ENCODE measurements at places on chromosomes 12 and 14. TPM values are rescaled to one million over a fixed set of nuclear protein-coding genes. Genes with fewer than 3 reads are reported as not detected.

- H3K27me3 ChIP-seq, result peaks cover 99% of the 10 kb centered on the region
- no peaks in the 10 kb centered on the region for H3K36me3 ChIP-seq
- no peaks in the 10 kb centered on the region for H3K4me1 ChIP-seq
- DNase-seq, result peak; percentile 14
Measured at GRCh38 chr12:54082397-54082892, 28.8 kb downstream of the HOXC4 start.

The LBHD2 gene
- total RNA-seq, result not detected

The TMEM179 gene
- total RNA-seq, result 3.6 TPM

GRCh38 chr12:11714626-11715025, 65.2 kb downstream of the ETV6 start:
- no peaks in the 10 kb centered on the region for H3K27me3 ChIP-seq
- no peak overlapping the region for H3K4me3 ChIP-seq
- peaks cover 26% of the 10 kb centered on the region for H3K4me1 ChIP-seq
- H3K27ac ChIP-seq, result no peak overlapping the region
- no peaks in the 10 kb centered on the region for H3K36me3 ChIP-seq
- no peak for DNase-seq

GRCh38 chr14:74733221-74733620, 20.3 kb downstream of the FCF1 start:
- peaks cover 25% of the 10 kb centered on the region for H3K36me3 ChIP-seq
- no peak overlapping the region for H3K4me3 ChIP-seq

GRCh38 chr14:34180869-34181268, 230.0 kb upstream of the EGLN3 start:
- H3K27ac ChIP-seq, result no peak overlapping the region
- H3K27me3 ChIP-seq, result no peaks in the 10 kb centered on the region
- no peak for DNase-seq

The SDS gene
- total RNA-seq, result not detected

- DNase-seq, result peak; percentile 72
- H3K27me3 ChIP-seq, result no peaks in the 10 kb centered on the region
- peaks cover 32% of the 10 kb centered on the region for H3K4me1 ChIP-seq
- peak within 1 kb of the TSS; percentile 97 for H3K27ac ChIP-seq
Measured at GRCh38 chr12:53499266-53500141, at the start of gene MAP3K12. MAP3K12 (minus strand) TSS chr12:53499458; CDS start chr12:53487391, 12,067 bp downstream.

DNA sequence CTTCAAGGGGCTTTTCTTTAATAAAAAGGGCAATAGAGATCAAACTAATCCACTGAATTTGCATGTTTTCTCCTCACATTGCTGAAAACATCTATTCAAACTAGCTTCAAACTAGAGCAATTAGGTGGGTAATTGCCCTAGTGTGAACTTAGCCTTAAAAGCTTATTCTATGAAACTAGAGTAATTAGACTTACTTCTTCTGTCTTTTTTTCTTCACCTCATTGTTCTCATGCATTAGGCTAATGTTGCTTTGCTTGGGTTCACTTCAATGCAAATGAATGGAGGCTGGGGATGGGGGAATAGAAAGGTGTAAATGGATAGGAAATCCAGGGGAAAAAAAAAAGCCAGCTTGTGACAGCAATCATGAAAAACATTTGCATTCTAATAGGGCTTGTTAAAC, 414.8 kb upstream of the LMO3 start:
- H3K4me1 ChIP-seq, result no peaks in the 10 kb centered on the region
- H3K36me3 ChIP-seq, result no peaks in the 10 kb centered on the region
- H3K27me3 ChIP-seq, result no peaks in the 10 kb centered on the region
- H3K27ac ChIP-seq, result no peak overlapping the region
- no peak for DNase-seq

- H3K4me3 ChIP-seq, result no peak overlapping the region
- DNase-seq, result no peak
- peak overlapping the region; percentile 96 for H3K27ac ChIP-seq
- H3K4me1 ChIP-seq, result peaks cover 27% of the 10 kb centered on the region
Measured at GRCh38 chr12:120759591-120760348, 34.1 kb downstream of the ACADS start.

The CISTR gene
- total RNA-seq, result not detected

- no peak overlapping the region for H3K27ac ChIP-seq
- no peaks in the 10 kb centered on the region for H3K36me3 ChIP-seq
- H3K27me3 ChIP-seq, result no peaks in the 10 kb centered on the region
- peaks cover 13% of the 10 kb centered on the region for H3K4me1 ChIP-seq
Measured at GRCh38 chr12:126949558-126949957, 1317.4 kb upstream of the TMEM132C start.

The OTOGL gene
- total RNA-seq, result 15.0 TPM

- H3K4me1 ChIP-seq, result no peaks in the 10 kb centered on the region
- no peak for DNase-seq
- no peaks in the 10 kb centered on the region for H3K27me3 ChIP-seq
- no peak overlapping the region for H3K4me3 ChIP-seq
Measured at GRCh38 chr12:69523433-69524330, 53.5 kb downstream of the FRS2 start.

The BICDL1 gene
- total RNA-seq, result 9.7 TPM

DNA sequence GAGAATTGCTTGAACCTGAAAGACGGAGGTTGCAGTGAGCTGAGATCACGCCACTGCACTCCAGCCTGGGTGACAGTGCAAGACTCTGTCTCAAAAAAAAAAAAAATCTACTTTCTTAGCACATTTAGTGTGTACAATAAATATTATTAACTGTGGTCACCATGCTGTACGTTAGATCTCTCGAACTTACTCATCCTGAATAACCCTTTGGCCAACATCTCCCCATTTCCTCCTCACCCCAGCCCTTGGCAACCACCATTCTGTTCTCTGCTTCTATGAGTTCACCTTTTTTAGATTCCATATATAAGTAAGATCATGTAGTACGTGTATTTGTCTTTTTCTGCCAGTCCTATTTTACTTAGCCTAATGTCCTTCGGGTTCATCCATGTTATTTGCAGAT, 13.4 kb downstream of the FUT8 start:
- H3K36me3 ChIP-seq, result no peaks in the 10 kb centered on the region
- H3K4me3 ChIP-seq, result no peak overlapping the region
- no peaks in the 10 kb centered on the region for H3K4me1 ChIP-seq
- DNase-seq, result no peak

The KRT78 gene
- not detected for total RNA-seq

The COCH gene
- total RNA-seq, result 3.2 TPM

The SERPINA12 gene
- total RNA-seq, result not detected

The ANO2 gene
- total RNA-seq, result 0.63 TPM

The FZD10 gene
- 0.14 TPM for total RNA-seq

DNA sequence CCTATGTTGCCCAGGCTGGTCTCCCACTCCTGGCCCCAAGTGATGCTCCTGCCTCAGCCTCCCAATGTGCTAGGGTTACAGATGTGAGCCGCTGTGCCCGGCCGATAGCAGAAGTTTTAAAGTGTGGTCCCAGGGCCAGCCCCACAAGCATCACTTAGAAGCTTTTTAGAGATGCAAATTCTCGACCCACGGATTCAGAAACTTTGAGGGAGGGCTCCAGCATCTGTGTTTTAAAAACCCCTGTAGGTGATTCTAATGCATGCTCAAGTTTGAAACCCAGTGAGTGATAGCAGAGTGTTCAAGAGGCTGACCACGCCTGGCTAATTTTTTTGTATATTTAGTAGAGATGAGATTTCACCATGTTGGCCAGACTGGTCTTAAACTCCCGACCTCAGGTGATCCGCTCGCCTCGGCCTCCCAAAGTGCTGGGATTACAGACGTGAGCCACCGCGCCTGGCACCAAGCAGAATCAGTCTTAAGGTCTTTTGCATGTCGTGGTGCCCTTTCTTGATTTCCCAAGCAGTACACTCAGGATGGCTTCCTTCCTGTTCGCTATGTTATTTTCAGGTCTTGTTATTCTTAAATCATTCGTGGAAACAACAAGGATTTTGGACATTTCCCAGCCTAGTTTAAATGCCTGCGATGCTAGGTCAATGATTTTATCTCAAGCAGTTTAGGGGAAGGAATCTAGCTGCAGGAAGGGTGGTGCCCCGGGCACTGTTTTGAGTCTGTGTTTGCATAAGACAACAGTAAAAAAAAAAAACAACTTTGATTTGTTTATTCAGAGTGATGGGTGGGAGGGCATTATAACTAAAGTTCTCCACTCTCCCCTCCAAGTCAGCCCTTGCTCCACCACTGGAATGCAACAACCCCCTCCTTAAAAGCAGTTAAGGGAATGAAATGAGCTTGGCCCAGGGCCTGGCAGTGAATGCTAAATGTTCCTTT, 9.2 kb upstream of the RILPL2 start:
- no peak overlapping the region for H3K4me3 ChIP-seq
- no peaks in the 10 kb centered on the region for H3K4me1 ChIP-seq
- H3K36me3 ChIP-seq, result no peaks in the 10 kb centered on the region
- DNase-seq, result peak; percentile 74
- no peaks in the 10 kb centered on the region for H3K27me3 ChIP-seq

The FSCB gene
- not detected for total RNA-seq

The MYH6 gene
- 8,484 TPM for total RNA-seq

- H3K27ac ChIP-seq, result no peak overlapping the region
- no peak for DNase-seq
Measured at GRCh38 chr12:227923-228845, 14.2 kb upstream of the SLC6A12 start.

DNA sequence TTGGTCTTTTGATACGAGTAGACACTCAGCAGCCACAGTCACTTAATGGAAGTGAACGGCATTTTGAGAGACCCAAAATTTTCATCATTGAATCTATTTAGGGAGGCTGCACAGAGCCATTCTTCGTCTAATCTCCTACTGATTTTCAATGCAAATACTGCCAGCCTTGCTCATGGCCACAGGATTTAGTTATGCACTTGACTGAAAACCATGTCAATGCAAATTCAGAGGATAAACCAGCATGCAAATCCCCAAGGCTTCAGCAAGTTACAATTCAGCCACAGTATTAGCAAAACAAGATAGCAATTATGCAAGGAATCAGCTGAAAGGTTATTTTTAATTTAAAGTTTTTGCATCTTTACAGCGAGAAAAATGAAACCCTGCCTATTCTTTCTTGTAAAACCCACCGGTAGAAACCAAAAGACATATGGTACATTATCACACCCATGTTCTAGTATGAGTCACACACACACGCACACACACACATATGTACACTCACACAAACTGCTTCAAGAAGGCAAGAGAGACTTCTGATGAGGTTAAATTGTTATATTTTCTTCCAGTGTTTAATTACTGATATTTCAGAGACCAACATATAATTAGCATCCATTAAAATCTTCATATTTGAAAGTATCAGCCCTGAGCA, 985.3 kb upstream of the FLRT2 start:
- H3K36me3 ChIP-seq, result no peaks in the 10 kb centered on the region
- no peak overlapping the region for H3K27ac ChIP-seq
- DNase-seq, result no peak
- peaks cover 8% of the 10 kb centered on the region for H3K4me1 ChIP-seq

The MIP gene
- total RNA-seq, result not detected

DNA sequence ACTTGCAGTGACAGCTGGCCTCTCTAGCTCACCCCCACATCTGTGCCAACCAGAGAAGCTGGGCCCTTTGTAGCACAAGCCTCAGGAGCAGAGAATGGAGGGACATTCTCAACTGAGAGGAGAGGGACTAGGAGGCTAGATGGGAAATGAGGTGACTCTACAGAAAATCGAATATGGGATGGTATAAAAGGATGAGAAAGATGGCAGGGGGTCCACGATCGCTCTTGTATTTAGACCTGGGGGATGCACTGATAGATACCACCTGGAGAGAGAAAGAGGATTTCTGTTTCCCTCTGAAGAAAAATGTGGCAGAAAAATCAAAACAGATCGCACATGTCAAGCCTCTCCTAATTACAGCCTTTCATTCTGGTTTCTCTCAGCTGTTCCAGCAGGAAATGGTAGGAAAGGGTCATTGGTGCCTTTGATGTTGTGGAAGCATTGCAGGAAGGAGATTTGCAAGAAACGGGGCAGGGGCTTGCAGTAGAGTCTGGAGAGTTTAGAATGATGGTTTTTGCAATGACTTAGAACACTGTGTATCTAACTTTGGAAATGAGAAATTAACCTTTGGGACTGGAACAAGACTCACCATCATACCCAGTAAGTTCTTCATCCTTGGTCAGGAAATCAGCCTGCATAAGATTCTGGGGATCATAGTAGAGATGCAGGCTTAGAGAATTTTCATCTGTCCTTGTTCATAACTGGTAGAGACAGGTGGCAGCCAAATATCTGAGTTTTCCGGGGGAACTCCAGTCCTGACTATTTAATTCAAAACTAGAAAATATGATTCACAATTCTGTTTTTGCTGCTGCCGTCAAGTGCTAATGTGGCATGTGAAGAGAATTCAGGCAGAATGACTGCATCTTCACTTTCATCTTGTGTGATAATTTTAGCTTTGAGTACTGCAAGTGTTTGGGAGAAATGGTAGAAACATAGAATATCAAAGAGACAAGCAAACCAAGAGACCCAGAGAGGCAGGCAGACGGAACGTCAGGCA, 98.8 kb downstream of the DAD1 start:
- DNase-seq, result no peak

GRCh38 chr12:109461846-109462756, 15.0 kb downstream of the KCTD10 start:
- H3K4me1 ChIP-seq, result peaks cover 87% of the 10 kb centered on the region
- H3K4me3 ChIP-seq, result no peak overlapping the region
- H3K36me3 ChIP-seq, result peaks cover 14% of the 10 kb centered on the region
- H3K27me3 ChIP-seq, result no peaks in the 10 kb centered on the region
- DNase-seq, result peak; percentile 99

- no peaks in the 10 kb centered on the region for H3K4me1 ChIP-seq
- no peaks in the 10 kb centered on the region for H3K27me3 ChIP-seq
- no peak for DNase-seq
- H3K36me3 ChIP-seq, result no peaks in the 10 kb centered on the region
- H3K27ac ChIP-seq, result no peak overlapping the region
Measured at GRCh38 chr14:86823581-86823980, 1169.4 kb downstream of the GALC start.

GRCh38 chr14:61388173-61388975, 67.0 kb downstream of the PRKCH start:
- DNase-seq, result no peak
- H3K27me3 ChIP-seq, result no peaks in the 10 kb centered on the region
- H3K27ac ChIP-seq, result peak overlapping the region; percentile 80
- H3K4me1 ChIP-seq, result peaks cover 44% of the 10 kb centered on the region
- no peak overlapping the region for H3K4me3 ChIP-seq
- no peaks in the 10 kb centered on the region for H3K36me3 ChIP-seq

- H3K4me1 ChIP-seq, result peaks cover 20% of the 10 kb centered on the region
- DNase-seq, result no peak
- no peaks in the 10 kb centered on the region for H3K36me3 ChIP-seq
- H3K4me3 ChIP-seq, result no peak overlapping the region
Measured at GRCh38 chr12:109758426-109759420, 45.1 kb downstream of the FAM222A start.

The PZP gene
- not detected for total RNA-seq

The CRIP2 gene
- 804 TPM for total RNA-seq

GRCh38 chr14:24075485-24076301, 4.3 kb downstream of the CPNE6 start:
- no peak overlapping the region for H3K4me3 ChIP-seq
- H3K4me1 ChIP-seq, result no peaks in the 10 kb centered on the region
- no peak for DNase-seq

All from cardiac muscle cell (in vitro differentiated cells and primary cell).